ENCODE measurements at places on chromosomes 7 and 10.

DNA sequence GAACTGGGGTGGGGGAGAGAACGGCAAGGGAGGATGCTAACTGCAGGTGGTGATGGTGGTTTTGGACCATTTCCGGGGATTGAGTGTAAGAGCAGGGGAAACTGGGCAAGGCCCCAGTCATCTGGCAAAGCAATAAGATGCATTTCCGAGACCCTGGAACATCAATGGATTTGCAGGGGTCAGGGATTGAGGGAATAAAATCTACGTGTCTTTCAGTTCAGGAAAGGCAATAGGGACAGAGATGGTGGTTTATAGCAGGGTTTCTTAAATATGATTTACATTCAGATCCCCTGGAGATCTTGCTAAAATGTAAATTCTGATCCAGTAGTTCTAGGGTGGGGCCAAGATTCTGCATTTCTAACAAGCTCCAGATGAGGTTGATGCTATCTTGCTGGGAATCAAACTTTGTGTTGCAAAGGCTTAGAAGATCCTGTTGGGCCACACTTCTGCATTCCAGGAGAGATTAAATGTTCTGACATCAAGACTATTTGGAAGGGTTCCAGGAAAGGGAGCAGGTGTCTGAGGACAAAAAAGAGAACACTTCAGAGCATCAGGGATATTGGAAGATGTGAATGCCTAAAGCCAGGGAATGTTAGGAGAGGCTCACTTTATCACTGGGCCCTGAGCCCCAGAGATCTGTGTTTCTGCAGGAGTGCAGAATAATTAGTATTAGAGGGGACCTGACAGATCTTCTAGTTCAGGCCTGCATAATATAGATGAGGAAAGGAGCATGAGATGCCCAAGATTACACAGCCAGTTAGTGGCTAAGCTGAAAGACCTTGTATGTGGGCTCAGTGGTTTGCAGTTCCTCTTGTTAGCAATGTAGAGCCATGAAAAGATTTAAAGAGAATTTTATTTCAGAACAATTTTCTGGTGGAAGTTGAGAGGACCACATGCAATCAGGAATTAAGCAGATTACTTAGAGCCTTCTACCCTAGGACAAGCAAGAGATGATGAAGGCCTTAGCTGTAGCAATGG is 32.4 kb downstream of the BLNK start:
- DNase-seq: no peak

- DNase-seq: no peak
Observed at GRCh38 chr7:29196971-29197595, 2.5 kb downstream of the CHN2 start.

DNA sequence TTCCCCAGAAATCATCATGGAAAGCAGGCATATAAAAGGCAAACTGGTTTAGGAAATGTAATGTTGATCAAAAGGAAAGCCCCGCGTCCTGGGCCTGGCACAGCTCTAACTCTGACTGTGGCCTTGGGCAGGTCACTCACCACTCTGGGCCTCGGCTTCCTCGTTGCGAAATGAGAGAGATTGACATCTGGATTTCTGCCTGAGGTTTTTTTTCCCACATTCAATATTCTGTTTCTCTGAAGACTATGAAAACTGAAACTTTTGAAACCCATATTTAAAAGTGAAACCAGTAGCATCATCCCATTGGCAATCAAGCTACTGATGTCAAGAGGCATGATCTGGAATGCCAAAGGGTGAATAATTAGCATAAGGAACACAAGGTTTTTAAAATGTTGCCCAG is 369.7 kb upstream of the NPVF start:
- DNase-seq: no peak

GRCh38 chr10:64014281-64014680 is 493.1 kb downstream of the REEP3 start:
- DNase-seq: no peak

GRCh38 chr7:1562597-1563051 is 6.6 kb upstream of the TMEM184A start:
- DNase-seq: no peak

- no peak for DNase-seq
Observed at GRCh38 chr10:507908-508444, 181.5 kb downstream of the DIP2C start.

DNA sequence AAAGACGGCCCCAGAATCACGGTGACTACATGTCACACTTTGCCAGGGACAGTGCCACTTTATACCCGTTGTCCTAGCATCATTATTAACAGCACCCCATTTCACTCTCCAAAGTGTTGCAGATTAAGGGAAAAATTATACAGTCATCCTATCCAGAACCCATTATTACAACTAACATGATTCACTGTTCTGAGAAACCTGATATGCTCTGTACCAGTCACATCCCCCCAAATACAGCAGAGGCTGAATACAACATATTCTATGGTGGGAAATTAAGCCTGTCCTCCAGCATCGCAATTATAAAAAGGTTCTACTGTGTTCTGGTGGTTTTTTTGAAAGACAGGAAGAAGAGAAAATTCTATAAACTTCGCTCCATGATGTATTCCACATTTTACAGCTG is 162.1 kb downstream of the JAZF1 start:
- no peak for DNase-seq

GRCh38 chr10:110625356-110625894 is 18.7 kb upstream of the RBM20 start:
- no peak for DNase-seq

- DNase-seq: no peak
Observed at GRCh38 chr7:134469622-134470021, 10.7 kb upstream of the AKR1B1 start.

All from activated CD4-positive, alpha-beta T cell treated with anti-CD3 and anti-CD28 coated beads, Interleukin-2, amount 10 ng/mL, durations not matched to agents 7 days and 5 days (primary cell).